ENCODE measurements at places on chromosomes 3 and 15.

DNA sequence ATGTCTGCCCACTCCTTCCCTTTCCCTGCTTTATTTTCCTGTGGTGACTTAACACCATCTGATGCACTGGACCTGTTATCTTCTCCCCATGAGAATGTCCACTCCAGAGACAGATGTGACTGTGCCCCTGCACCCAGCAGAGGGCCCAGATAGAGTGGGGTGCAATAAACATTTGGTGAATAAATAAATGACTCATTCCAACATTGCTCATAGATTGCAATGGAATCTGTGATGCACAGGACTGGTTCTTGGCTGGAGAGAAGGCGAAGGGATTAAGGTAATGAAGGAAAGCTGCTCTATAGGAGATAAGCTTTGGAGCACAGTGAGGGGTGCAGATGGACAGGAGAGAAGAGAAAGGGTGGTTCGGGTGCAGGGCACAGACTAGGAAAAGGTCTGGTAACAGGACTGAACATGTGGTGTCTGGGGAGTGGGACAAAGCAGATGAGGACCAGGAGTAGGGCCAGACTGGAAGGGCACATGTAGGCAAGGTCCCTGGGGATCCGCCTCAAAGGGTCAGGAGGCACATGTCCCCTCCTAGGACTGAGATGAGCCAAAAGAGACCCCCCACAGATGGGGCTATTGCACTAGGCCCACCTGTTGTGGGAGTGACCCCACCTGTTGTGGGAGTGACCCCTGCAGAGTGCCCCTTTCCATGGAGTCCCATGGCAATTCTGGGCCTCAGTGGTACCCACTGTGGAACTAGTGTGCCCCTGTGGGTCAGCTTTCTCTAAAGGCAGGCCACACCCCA, 17.5 kb upstream of the POC1A start:
- no peak for DNase-seq

GRCh38 chr3:41356775-41357174, 157.5 kb downstream of the CTNNB1 start:
- no peak for DNase-seq

DNA sequence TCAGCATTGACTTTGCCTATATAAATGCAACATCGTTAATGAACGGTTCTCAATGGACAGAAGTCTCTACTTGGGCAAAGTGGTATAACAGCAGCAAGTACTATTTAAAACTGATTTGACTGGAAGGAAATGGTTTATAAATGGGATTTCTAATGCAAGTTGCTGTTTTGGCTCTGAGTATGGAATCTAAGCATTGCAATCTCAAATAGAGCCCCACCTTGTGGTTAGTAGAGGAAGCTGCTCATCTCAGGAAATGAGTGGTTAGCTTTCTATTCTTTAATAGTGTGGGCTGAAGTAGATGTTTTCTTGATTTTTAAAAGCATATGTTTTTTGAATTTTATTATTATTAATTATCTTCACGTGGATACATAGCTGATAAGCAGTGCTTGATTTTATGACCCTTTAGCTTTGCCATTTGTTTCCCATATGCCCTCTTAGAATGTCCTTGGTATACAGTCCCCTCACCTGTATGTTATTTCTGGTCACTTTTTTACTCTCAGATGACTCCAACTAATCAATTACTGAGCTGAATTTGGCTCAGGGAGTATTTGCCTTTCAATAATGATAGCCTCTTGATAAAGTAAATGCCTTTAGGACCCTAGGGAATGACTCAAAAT, 67.1 kb downstream of the OXSM start:
- DNase-seq = peak; percentile 15

- no peak for DNase-seq
Measured at GRCh38 chr3:136750209-136750896, 1.8 kb downstream of the STAG1 start.

GRCh38 chr3:36893137-36893557, 51.7 kb downstream of the TRANK1 start:
- DNase-seq = peak; percentile 32

DNA sequence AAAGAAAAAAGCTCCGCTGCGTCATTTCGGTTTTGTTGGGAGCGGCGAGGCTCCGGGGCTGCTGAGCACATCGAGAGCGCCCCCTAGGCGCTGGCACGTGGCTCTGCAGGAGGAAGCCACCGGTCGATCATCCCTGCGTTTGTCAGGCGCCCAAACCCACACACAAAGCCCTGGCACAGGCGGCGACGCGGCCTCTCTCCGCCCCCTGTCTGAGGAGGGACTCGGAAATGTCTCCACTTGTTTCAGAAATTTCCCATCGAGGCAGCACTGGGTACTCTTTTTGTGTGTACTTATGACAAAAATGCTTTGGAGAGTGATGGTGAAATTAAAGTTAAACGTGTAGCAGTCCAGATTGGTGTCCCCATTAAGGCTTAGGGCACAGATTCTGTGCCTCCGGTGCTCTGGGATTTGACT, 407.3 kb upstream of the ONECUT1 start:
- DNase-seq = no peak

DNA sequence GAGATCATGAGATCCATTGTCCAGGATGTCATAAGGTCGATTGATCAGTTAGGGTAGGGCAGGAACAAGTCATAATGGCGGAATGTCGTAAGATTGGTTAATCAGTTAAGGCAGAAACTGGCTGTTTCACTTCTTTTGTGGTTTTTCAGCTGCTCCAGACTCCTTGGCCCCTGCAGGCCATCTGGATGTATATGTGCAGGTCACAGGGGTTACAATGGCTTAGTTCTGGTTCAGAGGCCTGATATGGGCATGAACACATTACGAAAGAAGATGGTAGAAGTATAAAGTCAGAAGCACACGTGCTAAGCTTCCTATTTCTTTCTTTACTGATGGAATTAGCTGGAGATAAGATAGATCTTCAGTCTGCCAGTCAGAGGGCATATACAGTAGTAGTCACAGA, 315.4 kb upstream of the LRRC3B start:
- no peak for DNase-seq

GRCh38 chr3:8503871-8504610, 2.4 kb downstream of the LMCD1 start:
- no peak for DNase-seq

DNA sequence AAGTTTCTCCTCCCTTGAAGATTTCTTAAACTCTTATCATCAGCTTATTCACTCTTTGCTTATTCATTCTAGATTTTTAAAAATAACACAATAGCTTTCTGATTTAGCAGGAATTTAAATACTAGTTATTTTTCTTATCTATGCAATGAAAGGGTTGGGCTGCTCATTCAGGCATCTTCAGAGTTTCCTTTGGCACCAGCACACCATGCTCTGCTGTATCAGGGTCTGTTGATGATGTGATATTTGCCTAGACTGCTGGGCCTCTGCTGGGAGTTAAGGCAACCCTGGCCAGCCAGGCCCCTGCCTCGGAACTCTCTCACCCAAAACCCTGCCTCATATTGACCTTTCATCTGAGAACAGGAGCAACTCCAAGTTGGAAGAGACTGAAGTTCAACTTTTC, 35.0 kb downstream of the DRD3 start:
- DNase-seq = no peak

GRCh38 chr15:51853998-51854397, 24.5 kb downstream of the TMOD3 start:
- DNase-seq = no peak

- DNase-seq = no peak
Measured at GRCh38 chr3:172717493-172718088, 6.7 kb upstream of the NCEH1 start.
